ENCODE measurements at places on chromosomes 5 and 9. TPM values are rescaled to one million over a fixed set of nuclear protein-coding genes. Genes with fewer than 3 reads are reported as not detected.

Gene GALNT12
- 4.4 TPM for total RNA-seq

Gene AJM1
- total RNA-seq, result 4.3 TPM

Gene LHX6
- 2.4 TPM for total RNA-seq

Gene TNFSF15
- total RNA-seq, result 0.11 TPM

Gene PDLIM4
- total RNA-seq, result 0.45 TPM

Gene HACD4
- 0.96 TPM for total RNA-seq

Gene C9orf153
- total RNA-seq, result 0.21 TPM

Gene ELAVL2
- 0.05 TPM for total RNA-seq

Gene NEURL1B
- total RNA-seq, result 8.5 TPM

Gene C6
- not detected for total RNA-seq

Measured in A549 treated with Hydrocortisone at 1 μM for 4 hours (cell line).